Stimulated activated CD4-positive, alpha-beta T cell treated with anti-CD3 and anti-CD28 coated beads, Interleukin-12 subunit alpha, Interleukin-12 subunit beta, amount 100 ng/mL, for 48 hours (primary cell): ENCODE measurements at places on chromosomes 4 and X.

DNA sequence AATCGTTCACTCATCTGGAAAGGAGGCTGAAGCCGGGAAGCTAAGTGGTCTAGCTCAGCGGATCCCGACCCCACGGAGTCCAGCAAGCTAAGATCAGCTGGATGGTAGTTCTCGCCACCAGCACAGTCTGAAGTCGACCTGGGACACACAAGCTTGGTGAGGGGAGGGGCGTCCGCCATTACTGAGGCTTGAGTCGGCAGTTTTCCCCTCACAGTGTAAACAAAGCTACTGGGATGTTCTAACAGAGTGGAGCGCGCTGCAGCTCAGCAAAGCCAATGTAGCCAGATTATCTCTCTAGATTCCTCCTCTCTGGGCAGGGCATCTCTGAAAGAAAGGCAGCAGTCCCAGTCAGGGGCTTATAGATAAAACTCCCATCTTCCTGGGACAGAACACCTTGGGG, 555.4 kb downstream of the BCOR start:
- DNase-seq = no peak

DNA sequence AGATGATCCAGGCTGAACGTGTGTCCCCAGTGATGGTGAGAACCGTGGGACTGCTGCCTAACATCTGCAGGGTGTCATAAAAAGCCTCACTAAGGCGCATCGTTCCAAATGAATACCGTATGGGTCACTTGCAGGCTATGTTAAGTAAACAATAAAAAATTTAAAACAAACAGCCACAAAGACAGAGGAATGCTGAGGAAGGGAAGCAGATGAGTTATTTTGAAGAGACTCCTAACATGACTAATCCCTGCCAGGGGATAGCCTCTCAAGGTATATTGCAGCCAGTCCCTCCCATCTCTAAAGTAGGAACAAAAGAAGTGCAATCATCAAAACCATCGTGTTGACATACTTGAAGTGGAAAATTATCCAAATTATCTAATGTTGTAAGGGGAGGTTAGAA, 83.8 kb downstream of the UNC5C start:
- no peak for DNase-seq

DNA sequence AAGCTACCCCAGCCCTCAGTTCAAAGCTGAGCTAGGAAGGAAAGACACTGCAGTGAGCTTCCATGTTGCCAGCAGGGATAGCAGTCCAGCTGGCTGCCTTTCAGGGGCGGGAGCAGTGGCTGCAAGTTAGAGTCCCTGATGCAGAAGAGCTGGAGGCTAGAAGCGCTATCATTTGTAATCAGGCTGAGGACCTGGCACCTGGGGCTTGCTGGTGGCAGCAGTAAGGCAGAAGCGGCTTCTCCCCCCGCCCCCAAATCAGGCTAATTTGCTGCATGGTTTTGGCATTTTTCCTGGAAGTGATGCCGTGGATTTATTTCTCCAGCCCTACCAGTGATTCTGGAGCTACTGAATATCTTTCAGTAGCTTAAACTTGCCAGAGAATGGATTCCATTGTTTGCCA, 203.3 kb downstream of the CLCN4 start:
- no peak for DNase-seq

- DNase-seq = no peak
Measured at GRCh38 chrX:124280294-124280902, 52.1 kb upstream of the TEX13D start.

- no peak for DNase-seq
Measured at GRCh38 chr4:147157860-147158701, 212.4 kb upstream of the TTC29 start.

GRCh38 chr4:48223633-48224295, 45.9 kb downstream of the TEC start:
- no peak for DNase-seq
